Progenitor cell of endocrine pancreas (in vitro differentiated cells): ENCODE measurements at places on chromosomes 6 and 20. TPM values are rescaled to one million over a fixed set of nuclear protein-coding genes. Genes with fewer than 3 reads are reported as not detected.
A peak's percentile ranks its signal among the peaks of the same experiment; 100 is the strongest.

- H3K27me3 ChIP-seq = no peaks in the 10 kb centered on the region
- DNase-seq = no peak
- H3K36me3 ChIP-seq = peaks cover 60% of the 10 kb centered on the region
- peak overlapping the region; percentile 100 for H3K27ac ChIP-seq
Observed at GRCh38 chr6:32973144-32974015, 5.0 kb downstream of the BRD2 start.

- no peak for DNase-seq
- H3K36me3 ChIP-seq = no peaks in the 10 kb centered on the region
- no peak overlapping the region for H3K27ac ChIP-seq
- no peak overlapping the region for H3K4me3 ChIP-seq
- H3K27me3 ChIP-seq = peaks cover 30% of the 10 kb centered on the region
Observed at GRCh38 chr20:48457193-48458002, 370.4 kb downstream of the PREX1 start.

GRCh38 chr6:157035546-157035945 is 258.4 kb downstream of the ARID1B start:
- H3K4me3 ChIP-seq = no peak overlapping the region
- DNase-seq = no peak
- H3K27ac ChIP-seq = no peak overlapping the region
- peaks cover 2% of the 10 kb centered on the region for H3K36me3 ChIP-seq
- H3K4me1 ChIP-seq = peaks cover 8% of the 10 kb centered on the region
- no peaks in the 10 kb centered on the region for H3K27me3 ChIP-seq

DNA sequence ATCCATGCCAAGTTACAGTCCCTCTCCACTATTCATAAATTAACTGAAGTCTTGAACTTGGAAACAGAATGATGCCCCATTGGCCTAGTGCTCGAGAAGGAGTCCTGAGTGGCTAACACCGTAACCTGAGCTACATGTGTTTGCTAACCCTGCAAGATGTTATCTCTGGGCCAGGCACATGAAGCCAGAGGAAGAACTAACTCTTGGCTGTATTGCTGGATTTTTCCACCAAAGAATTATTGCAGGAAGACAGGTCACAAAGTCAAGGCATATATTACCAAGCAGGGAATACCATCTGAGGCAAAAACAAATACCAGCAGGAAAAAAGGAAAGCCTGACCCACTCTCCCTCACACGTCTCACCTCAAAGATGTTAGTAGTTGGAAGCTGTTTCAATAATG is 148.9 kb upstream of the PHACTR1 start:
- H3K4me3 ChIP-seq = no peak overlapping the region
- no peak overlapping the region for H3K27ac ChIP-seq
- no peaks in the 10 kb centered on the region for H3K4me1 ChIP-seq

GRCh38 chr20:49572857-49573256 is 4.9 kb upstream of the PTGIS start:
- DNase-seq = no peak
- peaks cover 12% of the 10 kb centered on the region for H3K4me1 ChIP-seq
- H3K36me3 ChIP-seq = no peaks in the 10 kb centered on the region
- no peak overlapping the region for H3K27ac ChIP-seq

DNA sequence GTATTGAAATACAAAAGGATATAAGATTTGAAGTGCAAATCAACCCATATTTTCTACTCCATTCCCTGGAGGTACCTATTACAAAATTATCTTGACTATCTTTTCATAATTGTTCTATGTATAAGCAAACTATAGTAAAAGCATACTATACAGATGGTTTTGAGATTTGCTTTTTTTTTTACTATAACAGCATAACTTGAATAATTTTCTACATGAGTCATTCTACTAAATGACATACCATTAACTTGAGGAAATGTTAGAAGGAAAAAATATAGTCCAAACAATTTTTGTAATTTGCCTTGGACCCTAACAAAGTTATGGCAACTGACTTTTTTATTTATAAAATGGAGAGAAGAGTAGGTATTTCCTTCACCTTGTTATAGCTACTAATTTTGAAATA is 472.7 kb downstream of the PKHD1 start:
- H3K27ac ChIP-seq = no peak overlapping the region
- no peak for DNase-seq
- H3K36me3 ChIP-seq = no peaks in the 10 kb centered on the region
- no peaks in the 10 kb centered on the region for H3K4me1 ChIP-seq
- H3K27me3 ChIP-seq = no peaks in the 10 kb centered on the region

ALDH8A1 gene
- 0.40 and 1.5 TPM in 2 replicates for total RNA-seq

HUS1B gene
- total RNA-seq = 0.67 and 1.3 TPM in 2 replicates

KIF13A gene
- 44.4 and 44.5 TPM in 2 replicates for total RNA-seq

CPXM1 gene
- total RNA-seq = 130 and 131 TPM in 2 replicates
